ENCODE measurements at places on chromosomes 16 and 17.

DNA sequence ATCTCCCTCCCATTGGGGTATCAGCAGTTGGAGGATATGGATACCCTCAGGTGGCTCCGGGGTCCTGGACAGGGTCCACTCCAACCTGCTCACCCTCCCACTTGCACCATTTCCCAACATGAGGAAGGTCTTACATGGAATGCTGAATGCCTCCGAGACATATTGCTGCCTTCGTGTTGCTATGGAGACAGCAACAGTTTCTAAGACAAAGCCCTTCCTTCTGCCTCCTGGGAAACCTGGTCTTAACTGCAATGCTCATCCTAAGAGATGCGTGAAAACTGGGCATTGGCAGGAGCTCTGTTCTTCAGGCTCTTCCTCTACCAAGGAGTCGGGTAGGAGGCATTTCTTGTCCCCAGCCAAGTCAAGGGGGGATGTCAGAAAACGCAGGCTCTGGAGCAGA lies 45.2 kb downstream of the ST3GAL2 start:
- no peak for DNase-seq

DNA sequence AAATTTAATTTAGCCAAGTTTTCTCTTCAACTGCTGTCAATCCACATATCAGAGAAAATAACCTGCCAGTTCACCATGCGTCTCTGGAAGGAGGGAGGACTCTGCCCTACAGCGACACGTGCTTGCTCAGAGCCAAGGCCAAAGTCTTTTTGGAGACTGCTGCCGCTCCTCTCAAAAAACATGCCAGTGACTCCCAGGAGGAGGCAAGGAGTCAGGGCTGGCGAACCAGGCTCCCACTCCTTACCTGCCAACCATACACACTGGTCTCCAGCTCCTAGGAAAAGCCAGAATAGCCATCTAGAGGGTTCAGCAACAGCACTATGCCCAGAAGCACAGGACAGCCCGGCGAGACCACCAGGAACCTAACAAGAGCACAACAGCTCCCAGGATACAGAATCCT lies 73.0 kb downstream of the ANKRD11 start:
- DNase-seq = no peak

DNA sequence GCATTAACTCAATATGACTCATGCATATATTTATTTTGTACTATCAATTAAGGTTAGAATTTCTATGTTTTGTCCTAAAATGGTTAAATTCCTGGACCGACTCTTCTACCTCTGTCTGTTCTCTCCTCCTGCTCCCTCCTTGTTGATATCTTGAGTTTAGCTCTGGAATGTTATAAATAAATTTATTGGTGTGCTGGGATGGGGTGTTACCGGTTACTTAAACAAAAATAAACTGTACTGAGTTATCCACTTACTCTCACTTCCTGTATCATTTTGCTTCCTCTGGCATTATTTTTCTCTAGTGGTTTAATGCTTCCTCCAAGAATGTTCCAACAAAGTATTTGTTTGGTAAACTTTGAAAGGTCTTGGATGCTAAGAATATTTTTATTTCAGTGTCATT lies 120.1 kb downstream of the ABCA8 start:
- no peak for DNase-seq

DNA sequence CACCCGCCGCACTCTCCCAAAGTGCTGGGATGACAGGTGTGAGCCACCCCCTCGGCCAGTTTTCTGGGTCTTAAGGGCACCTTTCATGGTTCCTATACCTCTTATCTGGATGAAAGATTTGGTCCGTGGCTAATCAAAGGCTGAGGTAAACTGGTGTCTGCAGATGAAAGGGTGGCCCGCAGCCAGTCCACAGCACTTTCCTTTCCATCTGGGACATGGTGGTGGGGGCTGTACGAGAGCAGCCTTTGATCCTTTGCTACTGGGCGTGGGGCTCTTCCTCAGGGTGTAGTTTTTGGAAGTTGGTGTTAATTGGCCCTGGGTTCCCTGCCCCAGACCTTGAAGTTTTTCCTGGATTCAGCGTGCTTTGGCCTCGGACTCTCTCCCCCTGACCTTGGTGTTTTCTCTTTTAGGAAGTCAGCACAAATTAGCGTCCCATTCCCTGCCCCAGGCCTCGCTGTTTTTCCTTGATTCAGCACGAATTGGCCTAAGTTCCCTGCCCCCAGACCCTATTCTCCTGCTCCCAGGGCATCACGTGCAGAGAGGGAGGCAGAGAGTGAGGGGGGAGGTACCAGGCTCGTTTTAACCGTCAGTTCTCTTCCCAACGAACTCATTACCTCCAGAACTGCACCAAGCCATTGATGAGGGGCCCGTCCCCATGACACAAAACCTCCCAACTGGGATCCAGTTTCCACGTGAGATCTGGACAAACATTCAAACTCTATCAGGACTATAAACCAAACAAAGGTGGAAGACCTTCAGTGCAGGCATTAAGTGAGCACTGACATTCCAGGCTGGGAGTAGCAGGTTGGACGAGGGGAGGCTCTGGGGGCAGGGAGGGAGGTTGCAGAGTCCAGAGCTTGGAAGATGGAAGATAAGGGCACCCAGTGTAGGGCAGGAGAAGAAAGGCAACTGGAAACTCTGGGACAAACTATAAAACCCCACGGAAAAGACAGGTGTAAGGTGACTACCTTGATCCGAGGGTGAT lies 11.6 kb downstream of the DPEP1 start:
- no peak for DNase-seq
